ENCODE measurements at places on chromosomes 3 and 15.

DNA sequence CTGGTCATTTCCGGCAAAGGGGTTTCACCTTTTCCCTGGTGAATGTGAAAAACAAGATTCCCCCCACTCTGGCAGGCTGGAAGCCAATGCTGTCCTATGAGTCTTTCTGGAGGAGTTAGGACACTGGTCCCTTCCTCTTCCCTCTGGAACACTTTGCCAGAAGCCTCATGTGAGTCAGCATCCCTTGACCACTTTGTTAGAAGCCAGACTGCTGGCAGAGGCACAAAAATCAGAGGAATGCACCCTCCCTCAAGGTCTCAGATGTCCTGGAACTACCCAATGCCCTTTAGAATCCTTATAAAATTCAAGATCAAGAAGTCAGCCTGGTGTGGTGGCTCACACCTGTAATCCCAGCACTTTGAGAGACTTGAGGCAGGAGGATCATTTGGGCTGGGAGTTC is 26.6 kb downstream of the ITGB5 start:
- DNase-seq: no peak

GRCh38 chr15:60972866-60973265 is 256.2 kb downstream of the RORA start:
- no peak for DNase-seq

DNA sequence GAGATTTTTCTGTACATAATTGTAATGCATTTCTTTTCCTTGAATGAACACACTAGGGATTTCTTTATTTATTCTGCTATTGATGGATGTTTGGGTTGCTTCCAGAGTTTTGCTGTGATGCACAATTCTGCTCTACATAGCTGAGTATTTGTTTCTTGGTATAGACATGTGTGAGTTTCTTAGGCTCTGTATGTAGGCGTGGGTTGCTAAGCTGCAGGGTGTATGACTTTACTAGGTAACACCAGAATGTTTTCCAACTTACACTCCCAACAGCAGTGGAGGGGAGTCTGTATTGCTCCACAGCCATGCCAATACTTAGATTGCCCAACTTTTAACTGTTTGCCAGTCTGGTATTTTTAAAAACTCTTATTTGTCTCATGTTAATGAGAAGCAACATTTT is 155.5 kb upstream of the TNIK start:
- no peak for DNase-seq

DNA sequence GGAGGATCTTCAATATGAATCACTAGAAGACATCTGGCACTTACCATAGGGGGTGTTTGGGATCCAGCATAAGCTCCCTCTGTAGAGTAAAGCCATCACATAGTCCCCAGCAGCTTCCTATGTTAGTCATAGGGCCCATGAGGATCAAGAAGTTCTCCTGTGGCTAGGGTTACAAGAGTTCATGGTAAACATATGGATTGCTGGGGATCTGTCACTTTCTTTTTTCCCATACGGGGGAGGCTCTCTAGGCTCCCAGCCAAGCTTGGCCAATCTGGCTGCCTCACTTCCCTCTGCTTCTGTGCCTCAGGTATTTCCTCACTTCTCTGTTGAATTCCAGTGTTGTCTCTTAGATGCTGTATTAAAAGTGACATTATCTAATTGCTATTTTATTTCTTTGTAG is 597.9 kb downstream of the PDCD6IP start:
- no peak for DNase-seq

- DNase-seq: no peak
These were observed 578 bp upstream of the RPL39L start for GRCh38 chr3:187139895-187140253.

DNA sequence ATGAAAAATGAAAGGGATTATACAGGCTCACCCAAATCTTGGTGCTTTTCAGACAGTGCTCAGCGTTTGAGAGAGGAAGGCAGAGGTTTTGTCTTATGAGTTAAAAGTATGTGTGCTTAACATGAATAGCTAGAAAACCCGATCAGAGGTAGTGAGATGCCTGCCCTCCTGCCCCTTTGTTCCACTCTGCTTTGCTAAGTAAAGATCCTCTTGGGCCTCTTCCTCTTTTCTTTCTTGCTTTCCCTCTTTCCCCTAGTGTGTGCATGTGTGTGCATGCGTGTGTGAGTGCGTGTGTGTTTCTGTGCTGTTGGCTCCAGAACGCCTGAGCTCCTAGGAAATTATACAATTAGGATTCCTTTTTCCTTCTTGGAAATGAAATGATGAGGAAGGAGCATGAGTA is 261.3 kb upstream of the NR2E3 start:
- DNase-seq: no peak

Data from activated gamma-delta T cell treated with anti-CD3 and anti-CD28 coated beads, Interleukin-2, amount 50 U/mL, for 16 hours (primary cell).